Activated CD4-positive, CD25-positive, alpha-beta regulatory T cell treated with anti-CD3 and anti-CD28 coated beads, Interleukin-2, amount 50 U/mL, for 24 hours (primary cell): ENCODE measurements at places on chromosomes 12 and 14.

DNA sequence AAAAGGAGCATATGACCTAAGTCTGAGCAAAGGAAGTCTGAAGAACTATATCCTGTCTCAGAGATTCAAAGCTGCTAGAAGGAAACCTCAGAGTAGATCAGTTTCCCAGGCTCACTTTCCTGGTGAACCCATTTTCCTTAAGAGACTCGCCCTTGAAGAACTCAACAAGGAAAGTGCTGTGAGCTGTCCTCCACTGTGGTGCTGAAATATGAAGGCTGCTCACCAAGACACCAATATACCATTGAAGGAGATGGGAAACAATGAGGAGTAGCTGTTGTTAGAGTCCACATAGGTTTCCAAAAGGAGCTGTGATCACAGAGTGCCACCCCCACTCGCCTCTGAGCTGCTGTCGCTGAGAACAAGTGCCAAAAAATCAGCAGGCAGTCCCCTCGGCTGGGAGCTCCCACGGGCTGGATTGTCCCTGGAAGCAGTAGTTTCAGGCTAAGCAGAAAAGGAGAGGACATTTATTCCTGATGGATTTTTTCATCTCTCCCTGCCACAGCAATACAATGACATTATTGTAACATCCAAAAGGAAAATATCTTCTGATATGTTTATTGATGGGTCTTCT, 282.1 kb downstream of the RPS29 start:
- no peak for ATAC-seq

DNA sequence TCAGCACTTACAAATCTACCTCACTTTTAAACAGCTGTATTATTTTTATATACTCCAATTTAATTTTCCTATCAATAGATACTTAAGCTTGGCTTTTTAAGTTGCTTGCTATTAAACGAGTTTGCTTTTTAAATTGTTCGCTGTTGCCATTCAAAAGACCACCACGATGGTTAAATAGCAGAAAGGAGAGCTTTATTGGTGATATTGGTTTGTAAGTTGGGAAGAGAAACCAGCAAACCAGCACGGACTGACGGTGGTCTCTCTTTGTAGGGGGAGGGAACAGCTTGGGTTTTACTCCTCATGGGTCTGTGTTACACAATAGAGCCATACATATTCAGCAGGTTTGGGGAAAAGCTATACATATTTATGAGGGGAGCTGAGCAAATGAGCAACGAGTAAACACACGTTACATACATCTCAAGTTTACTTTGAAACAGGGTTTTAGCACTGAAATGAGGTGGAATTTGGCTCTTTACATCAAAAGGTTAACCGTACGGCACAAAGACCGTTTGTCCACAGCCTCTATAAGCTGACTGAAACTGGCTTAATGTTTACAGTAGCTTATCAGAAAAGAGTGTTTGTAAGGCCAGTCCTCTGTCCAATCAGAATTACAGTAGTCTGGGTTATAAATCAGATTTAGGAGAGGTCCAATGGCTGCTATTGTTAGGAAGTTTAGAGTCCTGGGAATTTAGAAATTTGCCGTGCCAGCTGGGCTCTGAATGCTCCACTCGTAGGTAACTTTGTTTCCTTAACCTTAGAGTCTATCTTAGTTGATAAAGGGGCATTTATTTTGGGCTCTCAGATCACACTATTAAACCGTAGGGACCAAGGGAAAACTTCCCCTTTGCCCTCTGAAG, 69.7 kb upstream of the DHRS4 start:
- no peak for ATAC-seq

DNA sequence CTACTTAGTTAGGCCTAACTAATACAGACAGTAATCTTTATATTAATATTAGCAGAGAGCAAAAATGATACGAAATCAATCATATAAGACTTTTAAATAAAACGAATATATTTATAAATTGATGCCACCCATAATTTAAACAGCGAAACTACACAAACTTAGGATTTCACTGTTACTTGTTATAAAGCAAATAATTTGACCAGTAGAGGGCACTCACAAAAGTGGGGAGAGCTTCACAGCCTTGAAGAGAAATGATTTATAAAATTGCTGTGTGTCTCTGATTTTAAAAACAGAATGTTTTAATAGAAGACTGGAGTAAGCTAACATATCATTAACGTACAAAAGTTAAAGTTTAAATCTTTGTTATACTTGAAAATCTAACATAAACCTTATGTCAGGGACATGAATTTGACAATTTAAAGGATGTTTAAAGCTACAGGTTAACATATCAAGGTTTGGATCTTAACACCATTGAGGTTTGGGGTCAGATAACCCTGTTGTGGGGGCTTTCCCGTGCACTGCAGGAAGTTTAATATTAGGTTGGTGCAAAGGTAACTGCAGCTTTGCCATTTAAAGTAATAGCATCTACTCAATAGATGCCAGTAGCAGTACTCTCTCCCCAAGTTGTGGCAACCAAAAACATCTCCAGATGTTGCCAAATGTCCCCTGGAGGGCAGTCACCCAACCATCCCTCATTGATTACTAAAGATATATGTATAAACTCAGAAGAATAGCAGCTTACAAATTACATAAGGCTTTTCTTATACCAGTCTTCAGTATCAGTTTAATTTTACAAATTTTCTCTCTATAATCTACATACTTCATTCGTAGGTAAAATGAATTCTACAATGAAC, 9.3 kb downstream of the KRAS start:
- no peak for ATAC-seq

DNA sequence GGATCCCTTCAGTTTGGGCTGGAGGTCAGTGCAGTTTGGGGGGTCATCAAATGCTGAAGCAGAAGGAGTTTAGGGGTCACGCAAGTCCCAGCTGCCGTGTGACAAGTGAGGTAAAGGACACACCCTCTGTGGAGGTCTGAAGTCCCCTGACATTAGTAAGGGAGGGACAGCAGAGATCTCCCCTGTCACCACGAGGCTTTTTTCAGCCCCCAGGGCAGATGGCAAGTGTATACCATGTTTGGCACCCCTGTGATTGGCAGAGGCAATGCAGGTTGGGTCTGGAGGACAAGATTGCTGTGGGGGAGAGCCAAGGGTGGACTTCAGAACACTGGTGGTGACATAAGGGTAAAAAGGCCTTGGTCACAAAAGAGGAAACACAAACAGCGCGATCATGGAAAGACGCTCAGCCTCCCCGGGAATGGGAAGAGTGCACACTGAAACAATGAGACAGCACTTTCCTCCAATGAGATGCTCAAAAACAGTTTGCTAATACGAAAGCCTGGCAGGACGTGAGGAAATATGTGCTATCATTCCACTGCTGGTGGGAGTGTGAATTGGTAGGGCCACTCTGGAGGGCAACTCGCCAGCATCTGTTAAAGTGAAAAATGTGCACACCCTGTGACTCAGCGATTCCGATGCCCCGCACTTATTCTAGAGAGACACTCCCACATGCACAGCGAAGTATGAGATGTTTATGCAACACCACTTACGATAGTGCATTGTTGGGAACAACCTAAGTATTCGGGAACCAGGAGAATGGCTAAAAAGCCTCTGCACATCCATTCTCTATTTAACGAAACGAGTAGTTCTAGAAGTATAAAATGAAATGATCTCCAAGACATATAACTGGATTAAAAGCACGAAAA, 14.4 kb upstream of the CD27 start:
- ATAC-seq, result no peak

DNA sequence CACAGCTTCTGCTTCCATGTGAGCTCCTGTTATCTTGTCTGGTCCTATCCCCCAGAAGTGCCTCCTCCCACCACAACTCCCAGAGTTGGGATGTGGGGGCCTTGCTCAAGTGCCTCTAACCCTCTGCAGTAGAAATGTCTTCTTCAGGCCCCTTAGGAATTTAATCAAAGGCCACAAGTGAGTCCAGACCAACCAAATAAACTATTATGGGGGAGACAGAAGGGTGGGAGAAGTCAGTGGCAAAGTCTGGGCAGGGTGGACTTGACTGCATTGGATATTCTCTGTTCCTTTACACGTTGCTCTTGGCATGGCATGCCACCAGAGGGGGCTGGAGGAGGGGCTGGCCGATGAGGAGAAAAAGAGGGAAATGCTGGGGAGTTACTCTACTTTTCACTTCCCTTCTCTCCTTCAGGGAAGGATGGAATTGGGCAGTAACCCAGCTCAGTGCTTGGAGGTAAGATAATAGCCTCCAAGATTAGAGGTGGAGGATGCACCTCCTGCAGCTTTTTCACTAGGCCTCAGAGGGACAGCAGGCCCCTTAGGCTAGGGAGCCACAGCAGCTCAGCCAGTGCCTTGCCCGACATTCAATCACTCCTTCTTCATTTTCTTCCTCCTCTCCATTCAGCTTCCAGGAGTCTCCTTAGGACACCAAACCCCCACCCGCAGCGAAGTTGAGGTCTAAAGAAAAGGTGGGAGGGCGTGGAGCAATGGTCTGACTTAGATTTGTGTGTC, 1.2 kb upstream of the AP1G2 start:
- ATAC-seq, result no peak

DNA sequence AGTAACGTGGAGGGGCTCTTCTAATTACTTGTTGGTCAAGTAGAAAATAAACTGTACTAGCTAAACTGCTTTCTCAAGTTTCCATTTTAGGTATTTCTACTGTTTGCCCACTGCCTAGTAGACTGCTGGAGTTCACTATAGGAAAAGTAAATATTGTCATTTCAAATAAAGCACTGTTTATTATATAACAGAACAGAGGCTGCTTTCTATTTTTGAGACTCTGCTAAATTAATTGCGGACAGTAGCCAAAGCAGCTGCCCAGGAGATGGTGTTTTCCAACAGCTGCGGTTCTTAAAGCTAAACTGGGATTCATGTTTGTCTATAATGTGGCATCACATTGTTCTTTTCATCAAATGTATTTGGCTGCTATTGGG, 15.9 kb upstream of the SIX1 start:
- no peak for ATAC-seq

- ATAC-seq, result peak; percentile 51
Observed at GRCh38 chr12:122888232-122888752, 7.6 kb downstream of the VPS37B start.

DNA sequence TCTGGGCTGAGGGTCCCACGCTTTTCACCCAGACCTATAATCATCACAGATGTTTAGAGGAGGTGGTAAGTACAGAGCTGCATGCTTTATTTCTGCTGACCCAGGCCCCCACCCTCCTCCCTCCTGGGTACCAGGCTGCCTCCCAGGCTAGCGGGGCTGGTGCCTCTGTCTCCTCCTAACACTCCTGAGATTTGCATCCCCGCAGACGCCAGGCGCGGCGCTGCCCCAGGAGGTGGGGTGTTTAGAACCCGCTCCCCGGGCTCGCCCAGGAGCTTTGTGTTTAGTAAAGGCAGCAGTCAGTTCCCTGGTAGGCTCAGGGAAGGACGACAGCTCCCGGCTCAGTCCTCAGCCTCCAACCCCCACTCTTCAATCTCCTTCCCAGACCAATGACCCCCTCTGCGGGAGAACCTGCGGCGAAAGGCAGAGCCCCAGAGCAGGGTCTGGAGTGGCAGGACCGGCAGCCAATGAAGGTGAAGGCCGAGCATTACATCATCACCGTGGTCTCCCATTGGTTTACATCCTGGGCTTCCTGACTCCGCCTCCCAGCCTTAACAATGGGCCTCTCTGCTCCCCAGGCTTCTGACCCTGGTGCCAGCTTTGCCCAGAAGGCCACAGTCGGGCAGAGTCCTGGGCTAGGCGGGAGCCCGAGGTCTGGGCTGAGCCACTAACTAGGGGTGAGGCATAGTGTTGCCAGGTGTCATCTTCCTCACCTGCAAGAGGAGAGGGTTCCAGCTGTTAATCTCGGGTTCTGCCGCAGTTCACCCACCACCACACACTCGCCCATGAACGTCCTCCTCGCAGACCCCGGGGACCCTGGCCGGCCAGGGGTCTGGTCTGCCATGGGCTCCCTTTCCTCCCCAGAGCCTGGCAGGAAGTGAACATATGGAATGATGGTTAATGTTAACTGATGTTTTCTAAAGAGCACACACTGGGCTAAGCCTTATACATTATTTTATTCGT, 57.5 kb downstream of the CALM1 start:
- no peak for ATAC-seq

DNA sequence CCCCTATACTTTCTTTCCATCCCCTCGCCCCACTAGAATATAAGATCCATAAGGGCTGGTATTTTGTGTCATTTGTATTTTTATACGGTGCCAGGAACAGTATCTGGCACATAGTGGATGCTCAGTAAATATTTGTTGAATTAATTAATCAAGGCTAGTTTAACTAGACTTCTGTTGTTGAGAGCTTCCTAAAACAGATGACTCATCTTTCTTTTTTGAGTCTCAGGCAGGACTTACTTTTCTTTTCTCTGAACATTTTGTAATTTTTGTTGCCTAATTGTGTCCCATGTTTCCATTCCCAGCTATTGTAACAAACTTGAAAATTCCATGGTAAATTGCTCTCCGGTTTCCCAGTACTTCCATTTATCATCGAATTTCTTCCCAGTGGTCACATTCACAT, 16.7 kb downstream of the STK38L start:
- ATAC-seq, result no peak

DNA sequence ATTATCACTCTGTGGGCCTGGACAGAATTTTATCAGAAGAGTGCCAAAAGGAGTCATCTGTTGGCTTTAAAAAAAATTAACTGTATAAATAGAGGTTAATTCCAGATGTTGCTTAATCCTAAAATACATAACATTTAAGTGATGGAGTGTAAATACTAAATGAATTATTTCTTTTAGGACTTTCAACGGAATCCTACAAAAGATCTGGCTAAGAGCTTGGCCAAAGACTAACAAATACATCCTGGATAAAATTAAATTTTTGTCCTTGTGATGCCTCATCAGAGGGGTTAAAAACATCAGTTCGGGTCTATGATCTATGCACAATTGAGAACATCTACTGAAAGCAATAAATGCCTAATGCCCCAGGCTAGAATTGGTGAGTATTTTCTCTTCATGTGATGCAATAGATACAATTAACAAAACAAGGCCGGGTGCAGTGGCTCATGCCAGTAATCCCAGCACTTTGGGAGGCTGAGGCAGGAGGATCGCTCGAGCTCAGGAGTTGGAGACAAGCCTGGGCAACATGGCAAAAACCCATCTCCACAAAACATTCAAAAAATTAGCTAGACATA, 49.8 kb upstream of the RAP1B start:
- ATAC-seq, result no peak

GRCh38 chr12:93727195-93727811, 50.1 kb downstream of the CRADD start:
- ATAC-seq, result no peak

- peak; percentile 58 for ATAC-seq
Observed at GRCh38 chr14:85934886-85935254, 404.9 kb downstream of the FLRT2 start.

GRCh38 chr12:118680356-118680963, 300.9 kb upstream of the SRRM4 start:
- no peak for ATAC-seq

DNA sequence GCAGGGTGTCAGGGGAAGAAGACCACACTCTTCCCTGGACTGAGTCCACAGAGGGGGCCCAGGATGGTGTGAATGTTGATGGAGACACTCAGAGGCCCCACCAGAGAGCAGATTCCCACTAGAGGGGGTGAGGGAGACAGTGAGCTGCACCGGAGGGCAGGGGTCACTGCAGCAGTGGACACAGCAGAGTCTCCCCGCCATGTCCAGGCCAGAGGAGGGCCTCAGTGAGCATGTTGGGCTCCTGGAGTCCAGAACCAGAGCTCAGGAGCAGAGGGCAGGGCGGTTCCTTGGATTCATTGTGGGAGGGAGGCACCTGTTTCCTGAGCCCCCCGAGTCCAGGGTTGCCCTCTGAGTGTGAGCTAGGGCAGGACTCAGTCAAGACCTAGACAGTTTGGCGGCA, 1.8 kb upstream of the KRT82 start:
- no peak for ATAC-seq

- ATAC-seq, result no peak
Observed at GRCh38 chr12:80269803-80270552, 170.6 kb downstream of the OTOGL start.
